ENCODE measurements at places on chromosomes 1 and 21.
A peak's percentile ranks its signal among the peaks of the same experiment; 100 is the strongest.

- DNase-seq = no peak
Observed at GRCh38 chr1:28577738-28578536, 14.1 kb upstream of the RAB42 start.

DNA sequence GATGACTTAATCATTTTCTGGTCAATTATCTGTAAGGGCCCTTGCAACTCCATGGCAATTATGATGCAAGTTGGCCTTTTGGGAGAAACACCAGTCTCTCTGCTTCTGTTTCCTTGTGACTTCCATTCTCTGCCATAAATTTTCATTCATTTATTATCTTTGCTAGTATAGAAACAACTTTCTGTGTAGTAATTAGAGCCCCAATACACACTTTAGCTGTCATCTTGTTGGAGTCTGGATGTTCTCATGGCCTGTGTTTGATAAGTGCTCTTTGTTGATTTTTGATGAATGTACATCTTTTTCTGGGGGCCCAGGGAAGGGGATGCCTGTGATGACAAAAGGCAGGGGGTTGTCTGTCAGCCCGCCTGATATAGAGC lies 22.4 kb downstream of the PROX1 start:
- no peak for DNase-seq

DNA sequence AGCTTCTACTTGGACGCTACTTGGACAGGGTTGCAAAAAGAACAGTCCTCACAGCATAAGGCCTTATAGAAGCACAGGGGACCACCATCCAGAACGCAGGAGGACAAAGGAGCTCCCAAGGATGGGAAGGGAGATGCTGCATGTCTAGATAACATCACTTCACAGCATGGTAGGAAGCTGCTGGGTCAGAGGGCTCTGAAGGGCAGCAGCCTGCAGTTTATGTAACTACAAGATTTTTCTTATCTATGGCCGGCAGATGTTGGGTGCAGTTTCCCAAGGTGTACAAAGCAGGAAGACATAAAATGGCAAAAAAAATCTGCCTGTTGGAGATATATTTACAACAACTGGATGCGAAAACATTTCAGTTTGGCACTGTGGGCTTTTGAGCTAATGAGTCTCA lies 45.3 kb upstream of the SLC5A9 start:
- DNase-seq = no peak

DNA sequence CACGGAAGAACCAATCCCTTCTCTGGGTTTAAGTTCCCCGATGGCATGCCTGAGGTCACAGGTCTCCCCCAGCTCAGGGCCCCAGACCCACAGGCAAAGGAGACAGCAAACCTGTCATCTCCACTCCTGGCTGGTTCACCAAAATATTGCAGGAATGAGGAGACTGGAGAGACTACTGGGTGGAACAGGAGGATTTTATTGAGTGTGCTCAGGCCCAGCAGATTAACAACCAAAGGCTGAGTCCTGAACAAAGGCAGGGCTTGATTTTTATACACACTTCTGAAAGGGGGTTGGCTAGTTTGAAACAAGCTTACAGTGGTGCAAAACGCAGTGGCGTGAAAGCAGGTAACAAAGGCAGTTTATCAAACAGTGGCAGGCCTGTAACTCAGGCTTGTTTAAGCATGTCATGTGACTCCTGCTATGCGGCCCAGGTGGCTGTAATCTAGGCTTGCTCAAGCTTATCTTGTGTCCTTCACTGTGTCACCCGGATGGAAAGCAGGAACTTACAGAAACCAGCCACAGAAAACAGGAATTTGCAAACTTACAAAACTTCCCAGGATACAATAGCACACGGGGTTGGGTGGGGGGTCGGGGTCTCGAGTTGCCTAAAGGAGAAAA lies 27.4 kb upstream of the KCNJ15 start:
- no peak for DNase-seq

GRCh38 chr1:145936247-145936646 lies 9.0 kb upstream of the RBM8A start:
- DNase-seq = no peak

DNA sequence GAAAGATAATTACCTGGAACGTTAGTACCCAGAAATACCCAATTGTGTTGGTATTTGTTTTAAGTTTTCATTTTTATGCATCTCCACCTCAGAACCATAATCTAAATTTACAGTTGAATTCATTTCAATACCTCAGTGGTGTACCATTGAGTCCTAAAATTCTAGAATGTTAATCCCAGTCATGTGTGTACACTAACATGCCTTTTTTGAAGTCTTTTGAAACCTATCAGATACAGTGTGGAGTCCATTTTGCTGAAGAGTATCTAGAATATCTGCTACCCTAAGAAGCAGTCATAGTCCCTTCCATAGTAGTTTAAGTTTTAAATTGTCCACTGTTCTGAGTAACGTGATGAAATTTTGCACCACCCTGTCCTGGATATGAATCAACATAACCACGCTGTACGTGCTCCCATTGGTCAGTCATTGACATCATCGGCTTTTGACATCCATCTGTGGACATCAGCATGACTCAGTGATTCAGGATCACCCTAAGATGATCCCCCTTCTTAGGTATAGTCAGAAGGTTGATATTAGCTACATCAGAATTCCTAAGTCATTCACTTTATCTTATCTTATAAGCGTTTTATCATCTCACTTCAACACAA lies 7.5 kb upstream of the ASH1L start:
- no peak for DNase-seq

DNA sequence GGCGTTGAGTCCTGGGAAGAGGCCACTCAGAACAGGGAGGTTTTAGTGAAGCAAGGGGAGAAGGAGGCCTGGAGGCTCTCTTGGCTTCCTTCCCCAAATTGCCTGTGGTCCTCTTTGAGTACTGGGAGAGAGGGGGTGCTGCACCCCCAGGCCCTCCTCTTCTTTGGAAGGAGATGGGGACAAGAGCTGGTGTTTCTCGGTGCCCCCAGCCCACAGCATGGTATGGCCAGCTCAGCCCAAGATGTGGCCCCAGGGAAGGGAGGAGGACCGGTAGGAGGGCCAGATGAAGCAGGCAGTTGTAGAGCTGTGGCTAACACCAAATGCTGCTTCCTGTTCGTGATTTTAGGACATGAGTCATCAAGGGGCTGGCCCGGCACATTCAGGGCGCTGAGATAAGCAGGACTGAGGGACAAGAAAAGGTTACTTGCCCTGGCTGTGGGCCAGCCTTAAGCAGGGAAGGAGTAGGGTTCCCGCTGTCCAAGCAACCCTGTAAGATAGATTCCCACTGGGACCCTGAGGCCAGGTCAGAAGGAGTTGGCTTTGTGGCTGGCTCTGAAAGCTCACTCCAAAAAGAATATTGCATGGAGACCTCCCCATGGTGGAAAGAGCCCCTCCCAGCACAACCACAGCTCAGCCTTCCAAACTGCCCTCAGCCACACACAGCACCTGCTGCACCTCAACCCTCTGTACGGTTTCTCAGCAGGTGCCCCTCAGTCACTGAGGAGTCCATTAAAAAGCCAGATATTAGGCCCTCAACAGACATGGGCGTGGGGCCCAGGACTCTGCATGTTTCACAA lies 4.9 kb upstream of the TNFRSF1B start:
- DNase-seq = no peak

- DNase-seq = no peak
Observed at GRCh38 chr1:117389284-117389683, 22.0 kb downstream of the MAN1A2 start.

GRCh38 chr21:40796464-40796863 lies 50.5 kb downstream of the DSCAM start:
- no peak for DNase-seq

DNA sequence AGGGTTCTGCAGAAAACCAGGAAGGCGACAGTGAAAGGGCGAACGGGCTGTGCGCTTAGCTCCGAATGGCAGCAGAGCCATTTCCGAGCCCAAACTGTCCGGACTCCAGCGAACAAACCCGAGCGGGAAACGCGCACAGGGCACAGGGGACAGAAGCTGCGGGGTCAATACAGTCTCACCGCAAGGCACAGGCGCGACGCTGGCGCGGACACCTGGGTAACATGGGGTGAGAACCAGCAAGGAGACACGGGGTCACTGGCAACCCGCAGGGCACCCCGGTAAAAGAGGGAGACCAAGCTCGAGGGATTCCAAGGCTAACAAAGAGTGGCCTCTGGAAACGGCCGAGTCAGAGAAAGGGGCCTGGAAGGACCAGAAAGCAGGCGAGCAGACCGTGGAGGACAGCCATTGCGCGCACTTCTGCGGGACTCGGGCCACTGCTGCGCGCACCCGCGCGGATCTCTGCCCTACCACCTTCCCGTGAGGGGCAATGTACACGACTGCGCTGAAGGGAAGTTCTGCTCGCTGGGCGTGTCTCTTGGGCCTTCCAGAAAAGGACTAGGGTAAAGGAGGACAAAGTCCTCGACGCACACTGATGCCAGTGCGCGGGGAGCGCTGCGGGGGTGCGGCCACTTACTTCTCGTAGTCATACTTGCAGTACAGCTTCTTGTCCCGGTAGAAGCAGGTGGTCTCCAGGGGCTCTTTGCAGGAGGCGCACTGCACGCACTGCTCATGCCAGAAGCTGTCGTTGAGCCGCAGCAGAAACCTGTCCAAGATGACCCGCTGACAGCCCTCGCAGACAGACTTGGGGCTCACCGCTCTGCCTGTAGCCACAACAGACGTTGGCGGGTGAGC lies 3.8 kb downstream of the LMX1A start:
- no peak for DNase-seq

- no peak for DNase-seq
Observed at GRCh38 chr1:47644212-47644573, 206.3 kb downstream of the FOXD2 start.

GRCh38 chr1:51729824-51730301 lies 113.0 kb downstream of the OSBPL9 start:
- DNase-seq = no peak

GRCh38 chr1:232263452-232263851 lies 366.5 kb downstream of the SIPA1L2 start:
- no peak for DNase-seq

DNA sequence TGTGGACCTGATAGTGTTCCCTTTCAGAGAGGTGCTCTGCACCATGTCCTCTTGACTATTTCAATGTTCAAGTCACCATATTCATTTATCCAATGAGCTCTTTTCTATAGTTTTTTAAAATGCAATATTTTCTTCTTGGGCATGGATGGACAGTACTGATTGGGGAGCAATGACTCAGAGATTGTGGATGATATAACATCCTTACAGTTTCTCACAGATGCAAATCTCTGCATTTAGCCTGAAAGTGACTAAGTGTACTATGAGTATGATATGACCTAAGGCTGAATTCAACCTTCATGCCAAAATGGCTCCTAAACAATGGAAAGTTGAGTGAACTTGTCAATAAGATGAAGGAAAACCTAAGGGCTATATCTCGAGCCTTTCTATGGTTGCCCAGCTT lies 36.5 kb downstream of the C4BPA start:
- no peak for DNase-seq

DNA sequence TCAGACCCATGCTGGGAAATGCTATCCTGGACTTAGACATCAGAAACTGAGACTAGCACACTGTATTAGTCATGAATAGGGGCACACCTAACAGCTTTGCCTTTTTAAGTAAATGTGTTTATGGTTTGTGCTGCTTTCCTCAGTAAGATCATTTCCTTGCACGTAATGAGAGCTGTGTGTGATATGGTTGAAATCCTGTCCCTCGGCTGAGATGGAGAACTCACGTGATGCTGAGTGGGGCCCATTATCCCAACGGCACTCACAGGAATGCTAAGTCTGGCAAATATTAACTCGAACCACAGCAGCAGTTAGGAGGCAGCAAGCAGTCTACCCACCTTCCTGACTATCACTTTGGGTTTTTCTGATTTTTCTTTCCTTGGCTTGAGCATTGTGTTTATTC lies 38.2 kb downstream of the BCL9 start:
- peak; percentile 45 for DNase-seq

DNA sequence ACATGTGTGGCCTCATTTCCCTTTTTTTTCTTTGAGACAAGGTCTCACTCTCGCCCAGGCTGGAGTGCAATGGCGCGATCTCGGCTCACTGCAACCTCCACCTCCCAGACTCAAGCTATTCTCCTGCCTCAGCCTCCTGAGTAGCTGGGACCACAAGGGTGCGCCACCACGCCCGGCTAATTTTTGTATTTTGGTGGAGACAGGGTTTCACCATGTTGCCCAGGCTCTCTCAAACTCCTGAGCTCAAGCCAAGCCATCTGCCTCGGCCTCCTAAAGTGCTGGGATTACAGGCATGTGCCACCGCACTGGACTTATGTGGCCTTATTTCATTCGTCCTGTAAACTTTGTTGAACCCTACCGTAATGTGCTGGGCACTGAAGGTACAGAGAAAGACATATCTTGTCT lies 569 bp upstream of the WARS2 start:
- no peak for DNase-seq

GRCh38 chr1:55317673-55318072 lies 102.5 kb upstream of the USP24 start:
- no peak for DNase-seq

DNA sequence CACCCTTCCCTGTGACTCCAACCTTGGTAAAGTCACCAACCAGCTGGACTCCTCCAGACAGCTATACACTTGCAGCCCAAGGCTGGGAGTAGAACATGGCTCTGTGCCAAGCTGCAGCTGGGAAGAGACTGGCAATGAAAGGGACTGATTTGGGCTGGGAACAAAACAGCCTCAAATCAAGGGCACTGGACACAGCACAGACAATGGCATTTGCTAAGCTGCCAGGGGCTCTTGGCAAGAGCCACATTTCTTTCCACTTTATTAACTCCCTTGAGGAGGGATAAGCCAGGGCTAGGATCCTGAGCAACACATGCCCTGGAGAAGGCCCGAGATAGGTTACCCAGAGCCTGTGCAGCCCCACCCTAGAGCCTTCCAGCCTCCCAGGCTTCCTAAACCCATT lies 12.0 kb downstream of the SYT11 start:
- peak; percentile 73 for DNase-seq

DNA sequence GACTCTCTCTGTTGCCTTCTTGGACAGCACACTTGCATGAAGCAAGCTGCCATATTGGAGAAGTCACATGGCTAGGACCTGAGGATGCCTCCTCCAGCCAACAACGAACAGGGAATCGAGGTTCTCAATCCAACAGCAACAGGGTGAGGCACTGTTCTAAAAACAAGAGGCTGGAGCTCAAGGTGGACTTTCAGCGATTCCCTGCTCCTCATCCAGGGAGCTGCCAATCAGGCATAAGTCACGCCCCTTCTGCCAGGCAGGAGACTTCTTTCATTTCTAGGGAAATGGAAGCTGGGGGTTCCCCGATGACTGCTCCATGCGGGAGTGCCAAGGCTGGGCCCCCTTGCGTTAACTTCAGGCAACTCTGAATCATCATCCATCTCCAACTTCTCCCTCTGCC lies 22.7 kb upstream of the IFNAR1 start:
- DNase-seq = no peak

DNA sequence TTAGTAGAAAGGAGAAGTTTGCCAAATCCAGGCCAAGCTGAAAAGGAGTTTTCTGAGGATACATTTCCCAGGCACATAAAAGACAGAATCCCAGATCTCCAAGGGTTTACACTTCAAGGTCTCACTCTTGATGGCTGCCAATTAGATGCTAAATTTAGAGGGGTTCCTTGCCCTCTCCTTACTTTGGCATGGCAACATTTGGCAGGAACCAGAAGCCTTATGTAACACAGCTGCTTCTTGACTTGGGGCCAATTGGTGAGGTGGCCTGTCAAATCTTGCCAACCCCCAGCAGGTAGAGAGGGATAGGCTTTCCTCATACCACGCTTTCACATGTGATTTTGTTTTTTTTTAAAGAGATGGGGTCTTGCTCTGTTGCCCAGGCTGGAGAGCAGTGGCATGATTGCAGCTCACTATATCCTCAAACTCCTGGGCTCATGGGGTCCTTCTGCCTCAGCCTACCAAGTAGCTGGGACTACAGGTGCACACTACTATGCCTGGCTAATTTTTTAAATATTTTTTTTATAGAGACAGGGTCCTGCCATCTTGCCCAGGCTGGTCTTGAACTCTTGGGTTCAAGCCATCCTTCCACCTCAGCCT lies 25.2 kb upstream of the NKAIN1 start:
- DNase-seq = no peak
